Endodermal cell (in vitro differentiated cells): ENCODE measurements at places on chromosomes 1 and 21. TPM values are rescaled to one million over a fixed set of nuclear protein-coding genes. Genes with fewer than 3 reads are reported as not detected.

DNA sequence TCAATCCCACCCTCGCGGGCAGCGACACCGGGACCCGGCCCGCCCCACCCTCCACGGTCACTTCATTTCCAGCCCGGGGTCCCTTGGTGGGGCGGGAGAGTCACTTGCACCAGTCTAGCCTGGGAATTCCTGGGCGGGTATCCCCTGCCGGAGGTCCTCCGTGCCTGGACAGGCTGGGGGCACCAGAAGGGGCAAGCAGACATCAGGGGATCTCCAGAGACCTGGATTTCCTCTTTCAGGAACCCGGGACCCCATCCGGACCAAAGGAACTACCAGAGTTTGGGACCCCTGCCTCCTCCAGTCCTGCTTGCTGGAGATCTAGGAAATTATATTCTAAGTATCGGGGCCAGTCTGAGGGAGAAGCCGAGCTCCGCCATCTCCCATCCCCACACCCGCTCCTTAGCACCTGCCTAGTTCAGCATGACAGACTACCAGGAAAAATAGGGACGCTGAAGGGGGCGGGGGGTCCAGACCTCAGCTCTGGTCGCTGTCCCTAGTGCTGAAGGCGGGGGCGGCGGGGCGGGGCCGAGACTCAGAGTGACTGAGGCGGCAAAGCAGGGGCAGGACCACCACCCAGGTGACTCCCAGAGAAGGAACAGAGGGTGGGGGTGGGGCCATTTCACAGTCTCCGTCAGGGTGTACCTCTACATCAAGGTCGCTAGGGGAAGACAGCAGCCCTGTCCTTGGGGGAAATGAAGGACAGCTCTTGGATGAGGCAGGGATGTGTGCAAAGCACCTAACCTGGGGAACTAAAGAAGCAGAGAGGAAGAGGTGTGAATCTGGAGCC is 832 bp downstream of the HCN3 start:
- no peaks in the 10 kb centered on the region for H3K36me3 ChIP-seq
- peaks cover 6% of the 10 kb centered on the region for H3K4me1 ChIP-seq
- peak; percentile 100 for DNase-seq
- H3K4me3 ChIP-seq: peak overlapping the region; percentile 85

- H3K27ac ChIP-seq: no peak overlapping the region
- H3K36me3 ChIP-seq: no peaks in the 10 kb centered on the region
- DNase-seq: peak; percentile 57
- no peaks in the 10 kb centered on the region for H3K27me3 ChIP-seq
- no peak overlapping the region for H3K4me3 ChIP-seq
- H3K4me1 ChIP-seq: peaks cover 4% of the 10 kb centered on the region
These were observed 80.3 kb downstream of the NENF start for GRCh38 chr1:212512816-212513559.

- H3K4me3 ChIP-seq: no peak overlapping the region
- no peak overlapping the region for H3K27ac ChIP-seq
- H3K36me3 ChIP-seq: no peaks in the 10 kb centered on the region
- H3K4me1 ChIP-seq: no peaks in the 10 kb centered on the region
- peaks cover 58% of the 10 kb centered on the region for H3K27me3 ChIP-seq
- no peak for DNase-seq
These were observed 19.4 kb upstream of the FOXE3 start for GRCh38 chr1:47396671-47397196.

DNA sequence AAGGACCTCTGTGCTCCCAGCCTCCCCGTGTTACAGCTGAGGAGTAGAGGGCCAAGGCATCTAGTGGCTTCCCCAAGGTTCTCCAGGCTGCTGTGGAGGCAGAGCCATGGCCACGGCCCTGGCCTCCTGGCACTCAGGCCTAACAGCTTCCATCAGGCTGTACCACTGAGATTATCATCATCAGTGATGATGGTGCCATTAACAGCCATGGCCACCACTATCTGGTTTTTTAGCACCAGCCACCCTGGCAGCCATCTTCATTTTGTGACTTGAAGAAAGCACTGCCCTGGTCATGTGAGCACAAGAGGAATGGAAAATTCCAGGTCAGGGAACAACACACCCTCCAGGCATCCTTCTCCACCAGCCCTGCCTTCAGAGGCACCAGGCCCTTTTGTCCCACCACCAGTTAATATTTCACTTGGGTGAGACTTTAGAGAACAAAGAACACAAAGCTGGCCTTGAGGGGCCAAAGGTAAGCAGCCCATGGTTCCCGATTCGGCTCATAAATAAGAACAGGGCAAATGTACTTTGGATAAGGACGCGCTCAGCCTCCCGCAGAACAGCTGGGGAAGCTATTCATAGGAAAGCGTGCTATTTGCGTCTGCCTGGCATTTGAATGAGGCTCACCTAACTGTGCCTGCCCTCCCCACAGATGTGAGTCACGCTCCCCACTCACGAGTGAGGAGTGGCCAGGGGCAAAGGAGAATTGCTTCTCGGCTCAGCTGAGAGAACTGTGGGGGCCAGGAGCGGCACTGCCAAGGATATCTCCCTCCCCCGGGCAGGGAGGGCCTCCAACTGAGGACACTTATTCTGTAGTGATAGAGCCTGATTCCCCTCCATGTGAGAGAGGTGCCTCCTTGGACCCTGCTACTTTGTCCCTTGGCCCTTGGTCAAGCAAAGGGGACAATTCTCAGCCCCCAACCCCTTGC is 95.6 kb downstream of the CD58 start:
- H3K4me3 ChIP-seq: no peak overlapping the region
- no peaks in the 10 kb centered on the region for H3K27me3 ChIP-seq
- H3K4me1 ChIP-seq: peaks cover 19% of the 10 kb centered on the region
- no peak overlapping the region for H3K27ac ChIP-seq
- H3K36me3 ChIP-seq: no peaks in the 10 kb centered on the region
- no peak for DNase-seq

The E2F2 gene
- total RNA-seq: 6.1 and 7.3 TPM in 2 replicates

DNA sequence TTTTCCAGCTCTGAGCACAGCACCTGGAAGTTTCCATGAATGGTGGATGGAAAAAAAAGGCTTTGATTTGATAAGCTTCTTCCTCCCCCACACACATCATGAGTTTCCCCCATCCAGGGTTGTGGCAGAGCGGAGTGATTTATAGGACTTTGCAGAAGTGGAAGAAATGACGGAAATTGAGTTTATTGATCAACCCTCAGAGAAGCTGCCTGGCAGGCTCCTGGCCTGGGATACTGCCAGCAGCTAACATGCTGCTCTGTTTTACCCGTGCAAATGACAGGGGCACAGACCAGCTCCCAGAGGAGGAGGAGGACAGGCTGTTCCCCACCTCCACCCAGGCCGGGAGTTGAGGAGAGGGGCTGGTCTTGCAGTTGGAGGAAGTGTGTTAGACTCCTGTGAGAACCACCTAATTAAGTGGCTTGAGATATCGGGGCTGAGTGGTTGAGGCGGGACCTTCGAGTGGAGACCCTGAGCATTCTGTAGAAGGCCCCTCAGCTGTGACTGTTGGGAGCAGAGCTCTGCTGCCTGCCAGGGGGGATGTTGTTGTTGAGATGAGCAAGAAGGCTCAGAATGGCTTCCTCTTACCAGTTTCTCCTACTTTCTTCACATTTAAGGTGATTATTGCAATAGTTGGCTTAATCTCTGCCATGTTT is 21.8 kb downstream of the ADORA1 start:
- no peak overlapping the region for H3K27ac ChIP-seq
- DNase-seq: peak; percentile 68
- peaks cover 14% of the 10 kb centered on the region for H3K4me1 ChIP-seq
- no peak overlapping the region for H3K4me3 ChIP-seq
- no peaks in the 10 kb centered on the region for H3K36me3 ChIP-seq

GRCh38 chr1:220789532-220790147 is 2.9 kb downstream of the MTARC1 start:
- H3K4me1 ChIP-seq: peaks cover 15% of the 10 kb centered on the region
- H3K27ac ChIP-seq: no peak overlapping the region
- no peaks in the 10 kb centered on the region for H3K27me3 ChIP-seq
- H3K36me3 ChIP-seq: peaks cover 14% of the 10 kb centered on the region
- no peak overlapping the region for H3K4me3 ChIP-seq
- DNase-seq: no peak

The GPATCH2 gene
- total RNA-seq: 16.5 to 24.6 TPM (median 23.2 TPM) in 3 replicates

- H3K27me3 ChIP-seq: no peaks in the 10 kb centered on the region
- H3K27ac ChIP-seq: no peak overlapping the region
- no peak overlapping the region for H3K4me3 ChIP-seq
These were observed 14.3 kb downstream of the PDZK1 start for GRCh38 chr1:145692785-145693443.

The ARV1 gene
- total RNA-seq: 9.8 to 15.0 TPM (median 12.5 TPM) in 3 replicates

GRCh38 chr1:47881505-47882442 is 115.4 kb downstream of the TRABD2B start:
- no peak overlapping the region for H3K4me3 ChIP-seq
- H3K4me1 ChIP-seq: no peaks in the 10 kb centered on the region
- no peak for DNase-seq
- H3K36me3 ChIP-seq: peaks cover 18% of the 10 kb centered on the region
- no peak overlapping the region for H3K27ac ChIP-seq

The MSH4 gene
- total RNA-seq: 0.13 to 0.34 TPM (median 0.14 TPM) in 3 replicates

DNA sequence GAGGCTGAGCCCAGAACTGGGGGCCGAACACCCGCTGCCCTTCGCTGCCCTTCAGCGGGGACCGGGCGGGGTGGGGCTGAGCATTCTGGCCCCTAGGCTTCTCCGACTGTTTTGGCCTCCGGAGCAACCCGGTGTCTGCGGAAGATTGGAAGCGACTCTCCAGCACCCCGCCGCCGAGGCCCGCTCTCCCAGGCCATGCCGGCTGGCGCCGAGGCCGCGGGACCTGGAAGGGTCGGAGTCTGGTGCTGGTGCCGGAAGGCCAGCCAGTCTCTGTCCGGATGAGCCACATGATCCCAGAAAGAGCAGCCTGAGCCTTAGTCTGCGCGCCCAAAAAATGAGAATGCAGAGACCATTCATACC is 272.0 kb downstream of the FOXD2 start:
- peak; percentile 86 for DNase-seq
- peak overlapping the region; percentile 77 for H3K4me3 ChIP-seq
- peaks cover 95% of the 10 kb centered on the region for H3K27me3 ChIP-seq
- H3K27ac ChIP-seq: no peak overlapping the region

The RAB4A gene
- total RNA-seq: 25.4 to 46.2 TPM (median 39.8 TPM) in 3 replicates

- no peaks in the 10 kb centered on the region for H3K4me1 ChIP-seq
- peaks cover 22% of the 10 kb centered on the region for H3K36me3 ChIP-seq
- no peak overlapping the region for H3K4me3 ChIP-seq
- no peak overlapping the region for H3K27ac ChIP-seq
These were observed 38.5 kb downstream of the PTPRF start for GRCh38 chr1:43569175-43569574.

DNA sequence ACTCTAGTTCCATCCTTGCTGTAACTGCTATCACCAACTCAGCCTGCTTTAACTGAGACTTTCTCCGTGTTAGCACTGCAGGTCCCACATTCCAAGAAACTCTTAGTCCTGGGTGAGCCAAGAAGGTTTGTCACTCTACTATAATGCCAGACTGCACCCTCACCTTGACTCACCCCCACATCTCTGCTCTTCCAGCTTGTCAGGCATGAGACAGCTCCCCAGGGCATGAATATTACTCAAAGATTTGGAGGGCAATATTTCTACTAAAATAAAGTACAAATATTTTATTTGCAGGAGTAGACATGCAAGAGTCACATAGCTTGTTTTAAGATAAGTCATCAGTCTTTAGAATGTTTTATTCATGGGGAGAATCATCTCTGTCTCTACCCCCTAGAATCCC is 110.2 kb downstream of the MATN1 start:
- no peaks in the 10 kb centered on the region for H3K36me3 ChIP-seq
- no peak overlapping the region for H3K4me3 ChIP-seq
- no peaks in the 10 kb centered on the region for H3K4me1 ChIP-seq

GRCh38 chr1:39979654-39980053 is 24.7 kb downstream of the MFSD2A start:
- H3K27me3 ChIP-seq: no peaks in the 10 kb centered on the region
- no peaks in the 10 kb centered on the region for H3K36me3 ChIP-seq

- no peak overlapping the region for H3K4me3 ChIP-seq
- H3K4me1 ChIP-seq: peaks cover 6% of the 10 kb centered on the region
- peak overlapping the region; percentile 96 for H3K27ac ChIP-seq
- no peaks in the 10 kb centered on the region for H3K36me3 ChIP-seq
These were observed 15.4 kb upstream of the WASF2 start for GRCh38 chr1:27505420-27505680.

GRCh38 chr1:48266576-48266975 is 44.1 kb downstream of the SLC5A9 start:
- no peak overlapping the region for H3K27ac ChIP-seq
- no peaks in the 10 kb centered on the region for H3K36me3 ChIP-seq
- H3K4me3 ChIP-seq: no peak overlapping the region
- DNase-seq: no peak

The HES3 gene
- 1.8 and 2.7 TPM in 2 replicates for total RNA-seq

GRCh38 chr1:94989398-94989797 is 62.5 kb upstream of the CNN3 start:
- H3K4me3 ChIP-seq: no peak overlapping the region
- no peaks in the 10 kb centered on the region for H3K36me3 ChIP-seq
- H3K27me3 ChIP-seq: no peaks in the 10 kb centered on the region
- no peak for DNase-seq
- H3K27ac ChIP-seq: no peak overlapping the region
- peaks cover 6% of the 10 kb centered on the region for H3K4me1 ChIP-seq
